ENCODE measurements at places on chromosomes 4 and X.
A peak's percentile ranks its signal among the peaks of the same experiment; 100 is the strongest.

DNA sequence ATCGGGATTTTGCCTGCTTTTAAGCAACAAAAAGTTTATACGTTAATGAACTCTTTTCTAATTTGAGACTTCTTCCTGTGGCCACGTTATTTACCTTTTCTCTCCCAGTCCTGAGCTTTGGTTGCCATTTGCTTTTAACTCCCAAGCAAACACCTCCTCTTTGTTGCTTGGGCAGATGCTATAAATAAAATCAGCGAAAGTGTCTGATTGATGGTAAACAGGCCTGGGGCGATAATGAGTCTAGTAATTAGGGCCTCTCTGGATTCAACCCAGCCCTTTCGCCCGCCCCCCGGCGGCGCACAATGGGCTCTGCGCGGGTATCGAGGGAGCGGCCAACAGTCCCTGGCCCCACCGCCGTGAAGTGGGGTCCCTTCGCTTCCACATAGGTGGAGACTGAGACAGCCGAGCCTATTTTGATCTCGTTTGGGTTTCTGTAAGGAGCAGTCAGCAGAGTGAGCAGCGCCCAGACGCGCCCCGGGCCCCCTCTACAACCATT lies 790 bp downstream of the CLGN start:
- DNase-seq, result peak; percentile 71

DNA sequence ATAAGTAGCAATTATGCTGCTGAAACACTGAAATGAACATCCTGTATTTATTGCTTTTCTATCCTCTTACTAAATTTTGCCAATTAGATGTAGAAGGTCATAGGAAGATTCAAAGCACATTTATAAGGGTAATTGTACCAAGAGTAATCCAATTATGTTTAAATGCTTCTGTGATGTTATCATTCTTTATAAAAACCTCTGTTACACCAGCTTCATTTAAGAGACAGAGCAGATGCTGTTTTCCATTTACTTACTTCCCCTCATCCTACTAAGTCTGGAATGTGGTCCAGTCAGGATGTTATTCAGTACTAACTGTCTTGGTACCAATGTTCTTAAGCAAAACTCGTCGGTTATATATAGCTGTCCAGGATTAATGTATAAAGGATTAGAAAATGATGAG lies 539.6 kb downstream of the PDHA2 start:
- no peak for DNase-seq

- no peak for DNase-seq
Observed at GRCh38 chrX:39532761-39533160, 565.0 kb downstream of the BCOR start.

DNA sequence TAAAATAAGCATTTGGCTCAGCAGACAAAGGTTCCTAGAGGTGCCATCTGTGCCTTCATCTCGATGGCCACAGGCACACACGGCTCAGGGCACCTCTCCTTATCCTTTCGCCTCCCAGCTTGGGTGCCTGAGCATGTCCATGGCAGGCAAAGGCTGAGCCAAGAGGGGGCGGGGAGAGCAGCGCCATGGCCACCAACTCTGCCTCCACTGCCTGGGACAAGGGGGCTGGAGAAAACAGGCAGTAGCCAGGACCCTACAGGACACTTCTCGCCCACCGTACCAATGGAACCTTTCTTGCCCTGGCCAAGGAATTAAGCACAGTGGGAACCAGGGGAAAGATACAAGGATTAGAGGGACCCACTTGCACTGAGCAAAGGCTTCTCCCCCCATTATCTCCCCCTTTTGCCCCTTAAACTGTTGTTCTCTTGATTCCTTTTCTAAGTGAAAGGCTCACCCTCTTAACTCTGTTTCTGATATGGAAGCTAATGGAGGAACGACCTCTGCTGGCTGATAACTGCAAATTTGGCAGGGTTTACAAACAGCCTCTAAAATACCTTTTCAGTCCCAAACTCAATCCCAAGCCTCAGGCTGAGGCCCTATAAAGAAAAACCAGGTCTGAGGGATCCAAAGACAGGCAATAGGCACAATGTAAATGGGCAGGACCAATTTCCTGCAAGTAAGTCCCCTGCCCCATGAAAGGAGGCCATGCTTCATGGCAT lies 335.2 kb downstream of the ADAM29 start:
- no peak for DNase-seq

- no peak for DNase-seq
Observed at GRCh38 chr4:52511825-52512224, 147.3 kb downstream of the USP46 start.

DNA sequence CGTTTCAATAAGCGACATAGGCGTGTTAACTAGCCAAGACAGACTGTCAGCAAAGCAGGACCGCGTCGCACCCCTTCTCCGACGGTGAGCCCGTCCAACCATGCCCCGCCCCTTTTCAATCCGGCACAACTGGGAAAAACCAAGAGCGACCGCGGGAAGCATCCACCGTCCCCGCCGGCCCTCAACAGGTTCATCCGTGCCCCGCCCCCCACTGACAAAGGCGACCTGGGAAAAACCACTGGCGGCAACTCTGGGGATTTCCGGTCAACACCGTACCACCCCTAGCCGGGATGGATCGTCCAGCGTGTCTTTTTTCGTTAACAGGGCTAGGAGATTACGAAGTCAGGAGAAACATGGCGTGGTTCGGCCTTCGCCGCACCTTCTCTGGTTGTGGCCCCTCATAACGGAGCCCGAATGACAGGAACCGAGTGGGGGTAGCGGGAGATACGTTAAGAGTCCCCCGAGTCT lies 377 bp downstream of the TIMM17B start:
- peak; percentile 87 for DNase-seq

- no peak for DNase-seq
Observed at GRCh38 chr4:24655971-24656370, 71.6 kb upstream of the DHX15 start.

DNA sequence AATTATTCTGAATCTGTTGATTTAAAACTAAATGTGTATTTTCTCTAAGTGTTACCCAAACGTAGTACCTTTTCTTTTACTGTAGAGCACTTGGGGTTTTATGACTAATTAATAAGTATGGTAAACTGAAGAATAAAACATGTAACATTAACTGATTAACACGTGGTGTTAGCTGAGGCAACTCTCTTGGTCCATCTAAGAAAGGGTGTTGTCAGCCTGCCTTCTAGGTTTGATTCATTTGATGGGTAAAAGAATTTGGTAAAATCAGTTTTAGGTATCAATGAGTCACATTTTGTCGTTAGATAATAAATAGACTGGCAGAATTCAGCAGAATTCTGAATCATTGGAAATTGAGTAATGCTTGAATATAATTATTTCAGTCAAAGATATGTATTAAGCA lies 99.7 kb downstream of the AFF1 start:
- no peak for DNase-seq

- DNase-seq, result no peak
Observed at GRCh38 chr4:158649111-158649680, 22.5 kb downstream of the C4orf46 start.

- DNase-seq, result no peak
Observed at GRCh38 chrX:119698845-119699244, 5.9 kb upstream of the SEPTIN6 start.

GRCh38 chr4:41318839-41319530 lies 62.3 kb downstream of the UCHL1 start:
- no peak for DNase-seq

DNA sequence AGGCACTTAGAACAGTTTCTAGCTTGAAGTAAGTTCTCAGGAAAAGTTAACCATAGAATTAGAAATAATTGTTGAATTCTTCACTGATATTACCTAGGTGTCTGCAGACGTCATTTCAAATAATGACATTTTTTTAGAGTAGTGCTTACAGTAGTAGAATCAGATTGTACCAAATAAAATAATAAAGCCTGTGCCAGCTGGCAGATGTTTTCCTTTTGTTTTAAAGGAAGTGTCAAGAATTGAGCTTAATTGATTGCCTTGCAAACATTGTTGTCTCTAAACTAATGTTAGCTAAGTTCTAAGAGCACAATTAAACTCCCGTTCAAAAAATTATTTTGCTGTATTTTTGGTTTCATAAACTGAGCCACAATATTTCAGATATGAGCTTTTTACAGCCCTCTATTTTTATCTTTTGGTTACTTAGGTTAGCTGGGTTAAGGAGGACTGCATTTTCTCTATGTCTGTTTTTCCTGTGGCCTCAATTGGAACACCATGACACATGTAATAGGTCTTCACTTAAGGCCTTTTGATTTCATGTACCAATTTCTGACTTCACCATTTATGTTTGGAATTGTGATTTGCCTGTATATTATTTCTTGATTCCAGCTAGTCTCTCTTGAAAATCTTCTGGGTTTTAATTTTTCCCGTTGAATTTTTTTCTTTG lies 64.2 kb downstream of the DCUN1D4 start:
- DNase-seq, result no peak

DNA sequence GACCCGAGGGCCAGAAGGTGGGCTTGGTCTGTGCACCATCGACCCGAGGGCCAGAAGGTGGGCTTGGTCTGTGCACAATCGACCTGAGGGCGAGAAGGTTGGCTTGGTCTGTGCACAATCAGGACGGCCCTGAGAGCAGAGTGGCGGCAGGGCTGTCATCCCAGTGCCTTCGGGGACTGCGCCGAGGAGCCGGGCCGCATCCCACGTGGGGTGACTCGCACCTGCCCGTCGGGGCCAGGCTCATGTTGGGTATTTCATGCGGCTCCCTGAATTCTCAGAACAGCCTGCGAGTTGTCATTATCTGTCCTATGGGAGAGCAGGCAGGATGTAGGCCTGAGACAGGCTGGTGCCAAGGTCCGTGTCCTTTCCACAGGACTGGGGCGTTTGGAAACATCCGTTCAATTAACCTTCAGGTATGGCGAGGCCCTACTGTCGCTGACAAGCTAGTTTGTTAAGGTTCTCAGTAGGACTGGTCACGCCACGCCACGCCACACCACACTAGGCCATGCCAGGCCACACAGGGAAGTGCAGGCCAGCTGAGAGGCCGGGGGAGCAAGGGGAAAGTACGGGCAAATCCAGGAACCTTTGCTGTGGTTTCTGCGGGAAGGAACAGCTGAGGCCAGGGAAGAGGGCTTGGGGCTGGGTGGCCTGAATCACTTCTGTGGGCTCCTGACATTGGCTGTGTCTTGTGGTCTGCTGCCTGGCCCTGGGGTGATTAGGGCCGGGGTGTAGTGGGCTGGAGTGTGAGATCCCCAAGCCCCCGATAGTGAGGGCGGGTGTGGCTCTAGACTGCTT lies 182.9 kb downstream of the AFAP1 start:
- DNase-seq, result no peak

GRCh38 chr4:143341186-143341755 lies 4.6 kb downstream of the GAB1 start:
- no peak for DNase-seq

DNA sequence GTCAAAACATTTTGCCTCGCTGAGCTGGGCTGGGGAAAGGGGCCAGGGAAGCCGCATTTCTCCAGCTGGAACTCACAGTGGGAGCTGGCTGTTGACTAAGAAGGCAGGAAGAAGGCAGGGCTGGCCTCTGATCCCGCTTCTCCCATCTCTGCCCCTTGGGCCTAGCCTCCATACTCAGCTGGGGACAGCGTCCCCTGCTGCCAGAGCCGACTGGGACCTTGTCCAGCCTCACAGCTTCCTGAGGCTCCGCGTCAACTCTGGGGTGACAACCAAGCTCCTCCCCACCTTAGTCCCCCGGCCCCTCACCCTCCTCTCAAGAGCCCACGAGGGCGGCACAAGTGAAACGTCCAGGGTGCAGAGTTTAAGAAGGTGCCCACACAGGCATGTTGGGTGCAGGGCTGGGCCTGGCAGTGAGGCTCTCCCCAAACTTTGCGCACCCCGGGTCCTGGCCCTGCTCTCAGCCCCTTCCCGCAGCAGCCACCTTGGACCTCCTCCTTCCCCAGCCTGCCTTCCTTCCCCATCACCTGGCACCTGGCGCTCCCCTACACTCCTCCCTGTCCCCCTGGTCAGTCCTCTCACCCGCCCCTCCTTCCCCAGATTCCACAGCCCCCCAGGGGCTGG lies 100.8 kb downstream of the PSAPL1 start:
- peak; percentile 40 for DNase-seq

DNA sequence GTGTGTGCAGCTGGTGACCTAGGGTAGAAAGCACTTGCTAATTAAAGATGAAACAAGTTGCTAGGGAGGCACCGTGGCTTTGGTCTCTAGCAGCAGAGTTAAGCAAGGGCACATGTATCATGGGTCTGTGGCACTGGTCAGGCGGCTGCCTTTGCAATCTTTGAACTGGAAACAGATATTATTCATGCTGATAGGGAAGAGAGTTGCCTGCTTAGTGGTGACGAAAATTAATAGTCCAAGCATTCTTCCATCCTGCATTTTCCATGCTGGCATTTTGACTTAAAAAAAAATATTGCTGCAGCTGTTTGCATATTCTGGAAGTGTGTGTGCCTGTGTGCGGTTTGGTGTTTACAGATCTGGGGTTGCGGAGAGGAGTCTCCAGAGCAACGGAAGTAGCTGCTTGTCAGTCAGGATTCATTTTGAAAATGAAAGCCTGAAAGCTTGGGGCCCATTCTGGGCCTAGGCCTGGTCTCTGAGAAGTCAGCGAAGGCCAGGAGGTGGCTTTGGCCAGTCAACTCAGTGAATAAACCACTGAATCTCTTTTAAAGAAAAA lies 2.3 kb upstream of the SOWAHD start:
- DNase-seq, result no peak

DNA sequence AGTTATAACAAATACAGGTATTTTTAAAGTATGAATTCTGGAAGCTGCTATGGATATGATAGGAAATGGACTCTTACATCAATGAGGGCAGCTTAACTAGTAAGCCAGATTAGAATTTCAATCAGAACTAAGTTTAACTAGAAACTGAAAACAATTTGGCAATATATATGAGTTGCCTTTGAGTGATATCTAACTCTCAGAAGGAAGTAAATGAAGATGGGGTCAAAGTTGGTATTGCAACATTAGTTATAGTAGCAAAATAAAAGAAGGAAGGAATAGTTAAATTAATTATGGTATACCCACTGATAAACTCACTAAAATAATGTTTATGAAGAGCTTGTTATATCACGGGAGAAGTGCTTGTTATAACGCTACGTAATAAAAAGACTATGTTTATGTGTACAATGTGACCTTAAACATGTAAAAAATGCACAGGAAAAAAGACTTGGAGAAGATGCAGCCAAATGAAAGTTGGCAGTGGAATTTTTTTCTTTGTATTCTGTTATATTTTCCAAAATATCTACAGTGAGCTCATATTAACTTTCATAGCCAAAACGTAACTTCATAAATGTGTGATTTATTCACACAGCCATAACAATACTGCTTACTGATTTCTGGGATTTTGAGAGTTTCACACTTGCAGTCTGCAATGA lies 34.5 kb downstream of the PHKA2 start:
- no peak for DNase-seq

- DNase-seq, result no peak
Observed at GRCh38 chrX:19133231-19133630, 11.0 kb upstream of the ADGRG2 start.
